ENCODE measurements at places on chromosomes 16 and 17.
A peak's percentile ranks its signal among the peaks of the same experiment; 100 is the strongest.

DNA sequence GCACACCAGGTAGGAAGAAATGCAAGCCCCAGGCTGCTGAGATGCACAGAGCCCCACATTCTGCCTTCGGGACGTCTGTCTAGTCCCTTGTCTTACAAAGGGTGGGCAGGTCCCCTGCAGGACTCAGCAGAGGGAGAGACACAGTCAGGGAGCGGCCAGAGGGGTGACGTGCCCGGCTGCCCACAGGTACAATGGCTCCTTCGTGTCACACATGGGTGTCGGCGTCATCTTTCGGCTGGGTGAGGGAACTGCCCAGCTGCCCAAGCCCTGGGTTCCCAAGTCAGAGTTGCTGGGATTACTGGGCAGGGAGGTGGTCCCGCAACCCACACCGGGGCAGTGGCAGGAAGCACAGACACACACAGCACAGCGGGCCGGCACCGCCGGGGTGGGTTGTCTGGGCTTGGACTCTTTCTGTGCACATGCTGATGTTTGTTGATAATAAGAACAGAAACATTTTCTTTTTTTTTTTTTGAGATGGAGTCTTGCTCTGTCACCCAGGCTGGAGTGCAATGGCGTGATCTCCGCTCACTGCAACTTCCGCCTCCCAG lies 80.6 kb downstream of the JPH3 start:
- DNase-seq, result no peak

DNA sequence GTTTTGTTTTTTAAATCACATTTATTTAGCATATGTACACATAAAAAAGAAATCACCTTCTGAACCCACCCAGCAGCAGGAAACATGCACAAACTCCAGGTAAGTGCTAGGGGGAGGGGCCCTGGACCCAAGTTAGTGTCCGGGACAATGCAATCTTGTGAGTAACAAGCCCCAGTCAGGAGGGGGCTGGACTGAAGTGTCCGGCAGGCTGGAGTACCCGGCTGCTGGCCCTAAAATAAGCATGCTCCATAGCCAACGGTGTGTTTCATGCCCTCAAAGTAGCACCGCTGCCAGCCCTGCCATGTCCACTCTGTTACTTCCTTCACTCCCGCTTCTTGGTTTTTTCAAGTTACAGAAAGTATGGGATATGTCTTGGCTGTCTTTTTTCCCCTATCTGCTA lies 102.1 kb downstream of the SPAG9 start:
- DNase-seq, result no peak

- DNase-seq, result no peak
Measured at GRCh38 chr17:80868022-80868609, 123.5 kb upstream of the CHMP6 start.

- no peak for DNase-seq
Measured at GRCh38 chr17:44191941-44192496, 5.2 kb downstream of the TMUB2 start.

- DNase-seq, result no peak
Measured at GRCh38 chr16:27311448-27311830, 2.3 kb upstream of the IL4R start.

DNA sequence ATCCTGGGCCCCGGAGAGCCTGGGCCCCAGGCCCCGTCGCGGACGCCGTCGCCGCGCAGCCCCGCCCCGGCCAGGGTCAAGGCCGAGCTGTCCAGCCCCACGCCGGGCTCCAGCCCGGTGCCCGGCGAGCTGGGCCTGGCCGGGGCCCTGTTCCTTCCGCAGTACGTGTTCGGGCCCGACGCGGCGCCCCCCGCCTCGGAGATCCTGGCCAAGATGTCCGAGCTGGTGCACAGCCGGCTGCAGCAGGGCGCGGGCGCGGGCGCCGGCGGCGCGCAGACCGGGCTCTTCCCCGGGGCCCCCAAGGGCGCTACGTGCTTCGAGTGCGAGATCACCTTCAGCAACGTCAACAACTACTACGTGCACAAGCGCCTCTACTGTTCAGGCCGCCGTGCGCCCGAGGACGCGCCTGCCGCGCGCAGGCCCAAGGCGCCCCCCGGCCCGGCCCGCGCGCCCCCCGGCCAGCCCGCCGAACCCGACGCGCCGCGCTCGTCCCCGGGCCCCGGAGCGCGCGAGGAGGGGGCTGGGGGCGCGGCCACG lies 36.8 kb upstream of the ZC3H18 start:
- DNase-seq, result no peak

- DNase-seq, result no peak
Measured at GRCh38 chr16:78735337-78735736, 635.9 kb downstream of the WWOX start.

DNA sequence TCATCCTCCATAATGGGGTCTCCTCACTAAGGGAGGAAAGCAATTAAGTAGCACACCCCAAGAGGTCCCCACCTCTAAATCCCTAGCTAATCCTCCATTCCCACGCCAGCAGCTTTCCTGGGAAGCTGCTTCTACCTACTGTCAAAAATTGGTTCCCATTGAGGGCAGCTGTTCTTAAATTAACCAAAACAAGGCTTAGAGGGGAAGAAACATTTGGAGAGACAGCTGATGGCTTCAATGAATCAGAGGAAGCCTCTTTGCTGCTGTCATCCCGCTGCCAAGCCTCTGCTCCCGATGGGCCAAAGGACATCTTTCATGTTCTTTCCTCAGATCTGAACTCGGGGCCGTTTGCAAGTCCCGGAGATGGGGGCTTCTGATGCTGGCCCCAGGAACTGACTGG lies 26.6 kb downstream of the AIPL1 start:
- DNase-seq, result no peak

- DNase-seq, result no peak
Measured at GRCh38 chr16:25097276-25097975, 14.1 kb upstream of the LCMT1 start.

GRCh38 chr17:74599448-74599939 lies 7.4 kb upstream of the CD300LD start:
- no peak for DNase-seq

DNA sequence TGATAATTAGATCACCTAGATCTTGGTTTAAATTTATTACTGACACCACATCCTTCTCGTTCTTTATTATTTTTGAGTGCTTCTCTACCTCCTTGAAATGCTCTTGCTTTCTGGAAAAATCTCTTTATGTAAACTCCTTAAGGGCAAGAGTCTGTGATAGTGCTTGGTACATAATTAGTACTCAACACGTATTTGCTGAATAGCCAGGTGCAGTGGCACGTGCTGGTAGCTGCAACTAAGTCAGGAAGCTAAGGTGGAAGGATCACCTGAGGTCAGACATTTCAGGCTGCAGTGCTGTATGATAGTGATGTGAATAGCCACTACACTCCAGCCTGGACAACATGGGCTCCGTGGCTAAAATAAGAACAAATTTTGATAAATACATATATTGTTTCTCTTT lies 63.0 kb downstream of the PPM1E start:
- DNase-seq, result no peak

GRCh38 chr16:14140923-14141322 lies 69.8 kb downstream of the MRTFB start:
- DNase-seq, result no peak

GRCh38 chr17:58411408-58411894 lies 5.9 kb downstream of the RNF43 start:
- no peak for DNase-seq

GRCh38 chr16:48206594-48207242 lies 37.4 kb upstream of the LONP2 start:
- no peak for DNase-seq

- DNase-seq, result no peak
Measured at GRCh38 chr16:29926711-29927052, 656 bp upstream of the KCTD13 start.

DNA sequence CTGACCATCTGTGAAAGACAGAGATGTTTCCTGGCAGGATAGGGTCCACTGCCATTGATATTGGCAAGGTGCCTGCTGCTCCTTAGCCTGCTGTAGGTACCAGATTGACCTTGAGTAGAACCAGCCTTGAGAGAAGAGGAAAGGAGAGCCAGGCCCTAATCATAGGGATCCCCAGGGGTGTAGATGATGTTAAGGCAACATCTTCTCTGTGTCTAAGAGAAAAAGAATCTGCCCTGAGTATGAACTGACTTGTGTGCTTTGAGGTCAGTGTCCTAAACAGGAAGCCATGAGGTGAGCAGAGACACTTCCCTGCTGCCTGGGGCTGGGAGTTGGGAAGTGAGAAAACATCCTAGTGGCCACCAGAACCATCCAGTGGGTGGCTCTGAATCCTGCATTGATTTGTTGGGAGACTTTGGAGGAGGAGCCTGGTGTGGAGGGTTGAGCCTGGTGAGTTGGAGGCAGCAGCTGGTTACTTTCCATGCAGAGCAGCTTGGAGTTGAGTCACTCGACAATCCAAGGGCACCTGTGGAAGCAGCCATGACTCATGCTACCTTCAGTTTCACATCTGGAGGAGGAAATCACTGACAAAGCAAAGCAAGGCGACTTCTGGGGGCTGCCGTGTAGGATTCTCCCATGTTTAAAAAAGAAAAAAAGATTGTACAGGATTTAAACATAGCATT lies 47.8 kb downstream of the BMERB1 start:
- DNase-seq, result peak; percentile 36

DNA sequence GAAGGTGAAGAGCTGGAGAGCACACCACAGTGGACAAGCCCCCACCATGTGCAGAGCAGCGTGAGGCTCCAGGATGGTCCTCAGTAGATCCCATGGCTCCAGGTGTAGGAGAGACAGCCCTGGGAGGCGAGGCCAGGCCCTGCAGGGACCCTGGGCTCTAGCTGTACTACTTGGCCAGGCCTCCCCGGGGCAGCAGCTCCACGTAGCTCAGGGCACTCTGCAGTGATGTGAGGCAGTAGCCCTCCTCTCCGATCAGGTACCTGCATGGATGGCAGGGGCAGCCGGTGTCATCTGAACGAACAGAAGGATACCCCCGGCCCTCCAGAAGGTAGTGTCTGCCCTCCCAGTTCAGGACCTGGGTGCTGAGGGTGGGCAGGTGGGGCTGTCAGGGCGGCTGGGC lies 6.2 kb upstream of the SPATA2L start:
- no peak for DNase-seq
